ENCODE measurements at places on chromosomes 3 and 15. TPM values are rescaled to one million over a fixed set of nuclear protein-coding genes. Genes with fewer than 3 reads are reported as not detected.

GRCh38 chr15:90221246-90221900 lies 12.4 kb downstream of the CIB1 start:
- DNase-seq: peak; percentile 87
- no peak overlapping the region for H3K4me3 ChIP-seq
- peaks cover 11% of the 10 kb centered on the region for H3K4me1 ChIP-seq
- H3K36me3 ChIP-seq: peaks cover 4% of the 10 kb centered on the region

- peaks cover 62% of the 10 kb centered on the region for H3K4me1 ChIP-seq
- peak; percentile 81 for DNase-seq
- H3K36me3 ChIP-seq: no peaks in the 10 kb centered on the region
- peak overlapping the region; percentile 35 for H3K4me3 ChIP-seq
- peak overlapping the region; percentile 98 for H3K27ac ChIP-seq
- H3K27me3 ChIP-seq: no peaks in the 10 kb centered on the region
Observed at GRCh38 chr15:67048281-67049279, 16.8 kb upstream of the SMAD3 start.

The TERC gene
- total RNA-seq: not detected

The GOLGA8A gene
- total RNA-seq: 8.8 TPM

GRCh38 chr15:68814596-68814995 lies 6.1 kb downstream of the ANP32A start:
- no peak overlapping the region for H3K4me3 ChIP-seq
- H3K27me3 ChIP-seq: no peaks in the 10 kb centered on the region
- H3K4me1 ChIP-seq: peaks cover 20% of the 10 kb centered on the region
- no peak overlapping the region for H3K27ac ChIP-seq

GRCh38 chr15:88139936-88140335 lies 116.6 kb downstream of the NTRK3 start:
- no peaks in the 10 kb centered on the region for H3K36me3 ChIP-seq
- H3K4me3 ChIP-seq: no peak overlapping the region
- no peak overlapping the region for H3K27ac ChIP-seq

DNA sequence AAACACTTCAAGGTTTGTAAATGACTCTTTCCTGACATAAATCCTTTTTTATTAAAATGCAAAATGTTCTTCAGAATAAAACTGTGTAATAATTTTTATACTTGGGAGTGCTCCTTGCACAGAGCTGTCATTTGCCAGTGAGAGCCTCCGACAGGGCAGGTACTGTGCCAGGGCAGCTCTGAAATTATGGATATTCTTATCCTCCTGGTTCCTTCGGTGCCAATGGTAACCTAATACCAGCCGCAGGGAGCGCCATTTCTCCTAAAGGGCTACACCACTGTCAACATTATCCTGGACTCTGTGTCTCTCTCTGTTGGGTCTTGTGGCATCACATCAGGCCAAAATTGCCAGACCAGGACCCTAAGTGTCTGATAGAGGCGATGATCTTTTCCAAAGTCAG lies 33.0 kb downstream of the CHDH start:
- H3K4me3 ChIP-seq: no peak overlapping the region
- H3K4me1 ChIP-seq: no peaks in the 10 kb centered on the region
- H3K27ac ChIP-seq: no peak overlapping the region
- no peak for DNase-seq

DNA sequence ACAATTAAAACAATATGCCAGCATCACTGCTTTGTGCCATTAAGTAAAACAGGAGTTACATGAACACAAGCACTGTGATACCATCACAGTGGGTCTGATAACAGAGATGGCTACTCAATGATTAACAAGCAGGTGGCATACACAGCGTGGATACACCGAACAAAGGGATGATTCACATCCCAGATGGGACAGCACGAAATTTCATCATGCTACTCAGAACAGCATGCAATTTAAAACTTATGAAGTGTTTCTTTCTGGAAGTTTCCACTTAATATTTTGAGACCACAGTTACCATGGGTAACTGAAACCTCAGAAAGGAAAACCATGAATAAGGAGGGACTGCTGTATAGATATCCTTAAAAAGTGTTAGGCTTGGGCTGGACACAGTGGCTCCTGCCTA lies 44.5 kb downstream of the SLC24A1 start:
- H3K27me3 ChIP-seq: no peaks in the 10 kb centered on the region
- no peak overlapping the region for H3K27ac ChIP-seq
- H3K4me3 ChIP-seq: no peak overlapping the region
- peaks cover 22% of the 10 kb centered on the region for H3K36me3 ChIP-seq
- DNase-seq: no peak

GRCh38 chr15:74394090-74394846 lies 26.8 kb upstream of the CYP11A1 start:
- no peaks in the 10 kb centered on the region for H3K36me3 ChIP-seq
- no peak overlapping the region for H3K4me3 ChIP-seq
- no peaks in the 10 kb centered on the region for H3K27me3 ChIP-seq

GRCh38 chr3:1232276-1232675 lies 139.5 kb downstream of the CNTN6 start:
- no peak overlapping the region for H3K4me3 ChIP-seq
- H3K27ac ChIP-seq: no peak overlapping the region
- no peaks in the 10 kb centered on the region for H3K27me3 ChIP-seq
- no peak for DNase-seq
- H3K36me3 ChIP-seq: no peaks in the 10 kb centered on the region
- no peaks in the 10 kb centered on the region for H3K4me1 ChIP-seq

The POTEB3 gene
- total RNA-seq: not detected

DNA sequence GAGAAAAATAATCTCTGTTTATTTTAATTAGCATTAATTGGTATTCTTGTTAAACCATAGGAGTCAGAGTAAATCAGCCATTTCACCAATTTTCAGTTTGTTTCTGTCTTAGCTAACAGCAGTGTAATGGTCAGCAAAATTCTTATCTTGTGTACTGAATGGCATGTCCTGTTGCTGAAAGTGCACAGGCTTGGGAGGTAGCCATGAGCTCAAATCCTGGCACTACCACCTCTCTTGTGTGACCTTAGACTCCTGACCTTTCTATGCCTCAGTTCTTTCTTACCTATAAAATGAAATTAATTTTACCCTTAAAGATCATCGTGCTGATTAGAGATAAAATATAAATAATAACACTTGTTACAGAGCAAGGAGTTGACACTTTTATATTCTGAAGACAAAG lies 35.8 kb downstream of the MLH1 start:
- H3K27me3 ChIP-seq: no peaks in the 10 kb centered on the region
- peak; percentile 70 for DNase-seq
- H3K4me1 ChIP-seq: no peaks in the 10 kb centered on the region
- H3K36me3 ChIP-seq: no peaks in the 10 kb centered on the region

DNA sequence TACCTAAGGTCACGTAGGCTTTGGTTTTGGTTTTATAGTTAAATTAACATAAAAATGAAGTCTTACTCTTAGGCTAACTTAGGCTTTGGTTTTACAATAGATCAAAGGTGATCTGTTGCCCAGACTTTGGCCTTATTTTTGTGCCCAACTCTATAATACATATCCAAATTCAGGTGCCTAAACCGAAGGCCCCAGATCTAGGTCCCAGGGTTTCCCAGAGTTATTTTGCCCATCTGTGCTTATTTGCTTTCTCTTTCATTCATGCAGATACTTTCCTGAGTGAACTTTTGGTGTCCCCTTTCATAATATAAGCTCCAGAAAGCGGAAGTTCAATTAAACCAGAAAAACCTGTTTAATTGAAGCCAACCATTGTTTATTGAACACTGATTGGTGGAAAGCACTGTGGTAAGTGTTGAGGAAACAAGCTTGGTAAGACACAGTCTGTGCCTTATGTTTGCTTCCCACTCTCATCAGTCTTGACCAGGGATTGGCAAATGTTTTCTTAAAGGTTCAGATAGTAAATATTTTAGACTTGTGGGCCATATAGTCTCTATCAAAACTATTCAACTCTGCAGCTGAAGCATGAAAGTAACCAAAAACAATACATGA lies 209.7 kb downstream of the WDR72 start:
- no peaks in the 10 kb centered on the region for H3K36me3 ChIP-seq
- no peak overlapping the region for H3K27ac ChIP-seq
- H3K27me3 ChIP-seq: no peaks in the 10 kb centered on the region
- no peak for DNase-seq
- H3K4me1 ChIP-seq: no peaks in the 10 kb centered on the region

- no peak overlapping the region for H3K4me3 ChIP-seq
- no peak overlapping the region for H3K27ac ChIP-seq
- H3K36me3 ChIP-seq: no peaks in the 10 kb centered on the region
- H3K27me3 ChIP-seq: no peaks in the 10 kb centered on the region
- no peak for DNase-seq
Observed at GRCh38 chr15:84968301-84968700, 13.4 kb upstream of the PDE8A start.

- H3K4me1 ChIP-seq: no peaks in the 10 kb centered on the region
- H3K4me3 ChIP-seq: no peak overlapping the region
- no peaks in the 10 kb centered on the region for H3K36me3 ChIP-seq
- DNase-seq: peak; percentile 98
Observed at GRCh38 chr15:90191794-90192509, 9.2 kb upstream of the SEMA4B start.

DNA sequence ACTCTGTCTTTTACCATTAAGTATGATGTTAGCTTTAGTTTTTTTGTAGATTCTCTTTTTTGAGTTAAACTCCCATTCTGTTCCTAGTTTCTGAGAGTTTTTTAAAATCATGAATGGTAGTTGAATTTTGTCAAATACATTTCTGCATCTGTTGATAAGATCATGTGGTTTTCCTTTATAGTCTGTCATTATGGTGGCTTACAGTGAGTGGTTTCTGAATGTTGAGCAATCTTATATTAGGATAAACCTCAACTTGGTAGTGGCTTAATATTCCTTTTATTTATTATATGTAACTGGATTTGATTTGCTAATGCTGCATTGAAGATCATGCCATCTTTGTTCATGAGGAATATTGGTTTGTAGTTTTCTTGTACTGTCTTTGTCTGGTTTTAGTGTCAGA lies 34.8 kb downstream of the NEO1 start:
- DNase-seq: no peak
- no peaks in the 10 kb centered on the region for H3K36me3 ChIP-seq
- no peaks in the 10 kb centered on the region for H3K4me1 ChIP-seq
- H3K27me3 ChIP-seq: no peaks in the 10 kb centered on the region
- H3K4me3 ChIP-seq: no peak overlapping the region

DNA sequence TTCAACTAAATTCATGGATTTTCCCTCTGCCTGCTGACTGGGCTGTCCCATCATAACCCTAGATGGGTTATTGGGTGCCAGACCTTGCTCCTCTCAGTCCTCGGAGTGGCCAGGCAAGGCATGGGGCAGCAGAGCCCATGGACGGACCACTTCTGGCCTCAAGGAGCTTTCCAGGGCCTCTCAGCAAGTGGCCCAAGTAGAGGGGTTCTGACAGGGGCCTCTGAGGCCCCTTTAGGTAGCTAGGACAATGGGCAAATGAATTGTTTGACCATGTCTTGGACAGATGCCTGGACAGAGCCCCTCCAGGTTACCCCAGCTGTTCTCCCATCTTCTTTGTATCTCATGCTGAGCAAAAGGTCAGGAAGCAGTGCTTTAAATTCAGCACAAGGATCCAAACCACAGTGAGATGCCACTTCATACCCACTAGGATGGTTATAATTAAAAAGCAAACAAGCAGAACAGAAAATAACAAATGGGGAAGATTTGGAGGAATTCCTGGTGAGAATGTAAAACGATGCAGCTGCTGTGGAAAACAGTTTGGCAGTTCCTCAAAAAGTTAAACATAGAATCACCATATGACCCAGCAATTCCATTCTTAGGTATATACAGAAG lies 61.6 kb downstream of the SPSB4 start:
- no peaks in the 10 kb centered on the region for H3K36me3 ChIP-seq
- H3K4me3 ChIP-seq: no peak overlapping the region
- H3K27ac ChIP-seq: no peak overlapping the region
- no peaks in the 10 kb centered on the region for H3K4me1 ChIP-seq
- DNase-seq: no peak

The MINAR1 gene
- not detected for total RNA-seq

DNA sequence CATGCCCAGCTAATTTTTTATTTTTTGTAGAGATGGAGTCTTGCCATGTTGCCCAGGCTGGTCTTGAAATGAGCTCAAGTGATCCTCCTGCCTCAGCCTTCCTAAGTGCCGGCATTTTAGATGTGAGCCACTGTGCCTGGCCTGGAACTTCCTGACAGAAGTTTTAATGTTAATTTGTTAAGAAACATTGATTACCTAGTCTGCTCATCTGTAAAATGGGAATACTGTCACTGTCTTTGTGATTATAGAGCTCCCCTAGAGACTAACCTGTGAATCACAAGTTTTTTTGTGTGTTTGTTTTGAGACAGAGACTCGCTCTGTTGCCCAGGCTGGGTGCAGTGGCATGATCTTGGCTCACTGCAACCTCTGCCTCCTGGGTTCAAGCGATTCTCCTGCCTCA lies 4.3 kb upstream of the EIF3J start:
- no peaks in the 10 kb centered on the region for H3K36me3 ChIP-seq
- H3K4me3 ChIP-seq: no peak overlapping the region
- DNase-seq: no peak
- H3K4me1 ChIP-seq: no peaks in the 10 kb centered on the region
- no peak overlapping the region for H3K27ac ChIP-seq
- H3K27me3 ChIP-seq: no peaks in the 10 kb centered on the region

The GOLGA6L24 gene
- not detected for total RNA-seq

DNA sequence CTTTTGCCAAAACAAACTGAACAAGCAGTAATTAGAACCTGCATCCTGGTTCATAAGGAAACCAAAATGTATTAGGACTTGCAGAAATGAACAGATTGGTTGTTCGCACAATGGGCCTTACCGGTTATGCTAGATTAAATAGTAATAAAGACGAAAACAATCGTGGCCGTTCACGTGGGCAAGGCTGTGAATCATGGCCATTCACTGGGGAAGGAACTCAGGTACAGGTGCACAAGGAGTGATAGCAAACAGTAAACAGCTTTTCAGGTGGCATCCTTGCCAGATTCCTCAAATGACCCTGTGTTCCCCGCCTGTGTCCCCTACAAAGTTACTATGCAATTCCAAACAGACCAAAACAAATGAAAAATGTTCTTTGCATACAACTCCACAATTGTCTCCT lies 8.2 kb downstream of the LRIG1 start:
- no peak overlapping the region for H3K27ac ChIP-seq
- H3K4me1 ChIP-seq: no peaks in the 10 kb centered on the region
- no peaks in the 10 kb centered on the region for H3K27me3 ChIP-seq
- H3K36me3 ChIP-seq: no peaks in the 10 kb centered on the region
- DNase-seq: no peak

All from right lobe of liver (tissue), 6 donors.